ENCODE measurements at places on chromosomes 2 and 18. TPM values are rescaled to one million over a fixed set of nuclear protein-coding genes. Genes with fewer than 3 reads are reported as not detected.
A peak's percentile ranks its signal among the peaks of the same experiment; 100 is the strongest.

PLB1 gene
- total RNA-seq: 0.22 TPM

DNA sequence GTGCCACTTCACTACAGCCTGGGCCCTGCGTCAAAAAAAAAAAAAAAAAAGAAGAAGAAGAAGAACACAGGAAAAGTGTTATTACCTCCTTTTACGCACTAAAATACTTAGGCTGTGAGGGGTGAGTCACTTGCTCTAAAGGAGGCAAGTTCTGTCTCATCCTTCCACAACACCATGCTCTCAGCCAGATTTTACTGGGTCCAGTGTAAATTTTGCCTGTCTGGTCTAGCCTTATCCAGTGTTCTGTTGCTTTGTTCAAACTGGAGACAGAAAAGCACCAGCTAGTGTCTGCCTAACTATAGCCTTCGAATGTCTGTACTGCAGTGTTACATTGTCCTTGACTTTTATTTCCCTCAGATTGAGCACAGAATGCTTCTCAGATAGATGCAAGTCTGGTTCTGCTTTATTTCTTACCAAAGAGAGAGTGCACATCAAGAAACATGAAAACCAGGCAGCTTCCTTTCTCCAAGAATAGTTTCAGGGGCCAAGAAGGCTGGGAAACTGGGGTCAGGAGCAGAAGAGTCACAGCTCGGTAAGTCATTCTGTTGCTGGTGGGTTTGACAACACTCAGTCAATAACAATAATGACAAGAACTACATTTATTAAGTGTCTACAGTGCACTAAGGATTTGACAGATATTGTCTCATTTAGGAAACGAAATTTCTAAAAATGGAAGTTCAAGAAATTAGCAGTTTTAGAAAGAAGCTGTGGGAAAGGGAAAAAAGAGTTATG is 3.1 kb upstream of the MSGN1 start:
- no peak for DNase-seq

DNA sequence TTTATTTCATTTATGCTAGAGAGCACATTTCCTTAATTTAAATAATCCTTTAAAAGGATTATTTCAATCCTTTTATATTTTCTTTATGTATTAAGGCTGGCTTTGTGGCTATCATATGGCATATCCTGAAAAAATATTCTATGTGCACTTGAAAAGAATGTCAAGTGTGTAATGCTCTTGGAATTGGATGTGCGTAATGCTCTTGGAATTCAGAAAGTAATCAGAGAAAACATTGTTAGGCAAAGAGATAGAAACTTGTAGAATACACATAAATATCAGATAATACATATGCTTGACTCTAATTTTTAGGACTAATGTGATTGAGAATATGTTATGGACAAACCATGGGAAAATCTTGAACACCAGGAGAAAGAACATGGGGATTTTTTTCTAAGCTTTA is 197.5 kb upstream of the COL3A1 start:
- DNase-seq: peak; percentile 45

DNA sequence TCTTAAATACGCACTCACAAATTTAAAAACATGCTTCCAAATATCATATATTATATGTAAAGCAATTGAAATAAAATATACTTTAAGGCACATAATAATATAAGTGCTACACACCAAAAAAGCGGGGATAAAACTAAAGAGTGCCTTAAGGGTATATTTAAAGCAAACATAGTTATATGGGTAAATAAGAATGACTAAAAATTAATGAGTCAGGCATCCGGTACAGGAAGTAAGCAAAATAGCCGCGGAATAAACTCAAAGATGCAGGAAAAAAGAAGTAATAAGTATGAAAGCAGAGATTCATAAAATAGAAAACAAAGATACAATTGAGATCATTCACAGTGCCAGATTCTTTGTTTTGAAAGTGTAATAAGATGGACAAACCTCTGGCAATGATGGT is 503.5 kb upstream of the SOX11 start:
- DNase-seq: no peak

DNA sequence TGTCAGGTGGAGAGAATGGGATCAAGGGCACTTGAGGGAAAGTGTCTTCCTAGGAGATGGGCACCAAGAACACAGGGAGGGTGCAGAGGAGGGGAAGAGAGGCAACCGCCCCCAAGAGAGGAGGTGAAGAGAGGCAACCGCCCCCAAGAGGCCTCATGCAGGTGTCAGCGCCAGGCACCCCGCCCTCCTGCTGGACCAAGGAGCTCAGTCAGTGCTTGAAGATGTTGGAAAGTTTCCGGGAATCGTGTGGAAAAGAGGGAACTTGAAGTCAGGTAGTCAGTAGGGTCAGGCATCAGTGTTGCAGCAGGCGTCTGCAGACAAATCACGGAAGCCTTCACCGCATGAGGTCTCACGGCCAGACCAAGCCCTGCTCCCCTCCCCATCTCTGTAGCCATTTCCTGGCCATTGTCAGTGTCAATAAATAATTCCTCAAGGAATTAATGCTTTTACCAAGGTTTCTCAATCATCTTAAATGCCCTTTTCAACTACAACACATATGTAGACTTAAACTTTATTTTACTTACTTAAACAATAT is 353.1 kb downstream of the EIPR1 start:
- DNase-seq: no peak

HES6 gene
- total RNA-seq: 1.5 TPM

GRCh38 chr18:62345909-62346308 is 20.8 kb downstream of the TNFRSF11A start:
- DNase-seq: no peak

DNA sequence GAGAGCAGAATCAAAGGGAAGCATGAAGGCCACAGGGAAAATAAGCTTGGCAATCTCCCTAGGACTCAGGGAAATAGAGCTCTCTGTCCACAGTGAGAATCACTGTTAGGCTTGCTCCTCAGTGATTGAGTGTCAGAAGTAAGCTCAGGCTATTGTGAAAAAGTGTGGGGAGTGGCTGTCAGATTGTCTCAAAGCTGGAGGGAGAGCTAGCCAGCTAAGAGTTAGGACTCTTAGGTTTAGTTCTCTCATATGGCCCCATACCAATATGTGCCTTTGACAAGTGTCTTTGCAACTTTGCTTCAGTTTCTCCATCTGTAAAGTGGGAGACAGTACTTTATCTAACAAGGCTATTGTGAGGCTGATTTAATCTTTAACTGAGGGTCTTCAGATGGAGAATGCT is 17.2 kb downstream of the EIF4E2 start:
- DNase-seq: no peak

FAM98A gene
- total RNA-seq: 15.5 TPM

OTOS gene
- total RNA-seq: not detected

TBC1D8 gene
- total RNA-seq: 96.8 TPM

GREB1 gene
- under 0.01 TPM for total RNA-seq
